ENCODE measurements at places on chromosomes 4 and X.

DNA sequence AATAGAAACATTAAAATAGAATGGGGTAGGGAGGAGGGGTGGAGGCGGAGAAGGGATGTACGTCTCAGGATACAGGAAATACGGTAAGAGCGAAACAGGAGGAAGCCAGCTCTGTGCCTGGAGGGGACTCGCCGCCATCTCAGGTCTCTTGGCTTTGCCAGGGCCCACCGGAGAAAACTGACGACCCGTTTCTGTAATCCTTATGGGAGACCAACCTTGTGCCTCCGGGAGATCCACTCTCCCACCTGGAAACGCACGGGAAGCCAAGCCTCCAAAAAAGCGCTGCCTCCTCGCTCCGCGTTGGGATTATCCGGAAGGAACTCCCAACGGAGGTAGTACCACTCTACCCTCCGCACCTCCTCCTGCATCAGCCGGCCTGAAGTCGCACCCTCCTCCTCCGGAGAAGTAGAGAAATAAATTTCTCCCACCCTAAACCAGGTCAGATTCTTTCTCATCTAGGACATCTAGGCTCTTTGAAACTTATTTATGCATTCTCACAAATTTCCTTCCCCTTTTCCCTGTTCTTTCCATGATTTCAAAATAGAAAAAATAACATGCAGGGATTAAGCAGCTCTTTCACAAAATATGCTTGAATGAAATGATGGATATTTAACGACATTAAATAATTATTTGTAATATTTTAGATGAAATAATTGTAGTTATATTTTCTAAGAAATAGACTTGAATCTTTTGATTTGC, at the start of gene NBDY:
TSS of gene NBDY (plus strand) at position 92 of the 699 bp plus-strand sequence. CDS start at position 203, 111 bp downstream.
- no peak for DNase-seq

GRCh38 chr4:182203872-182204411, 39.3 kb upstream of the TENM3 start:
- DNase-seq = no peak

GRCh38 chrX:67892401-67892800, 348.6 kb downstream of the AR start:
- no peak for DNase-seq

DNA sequence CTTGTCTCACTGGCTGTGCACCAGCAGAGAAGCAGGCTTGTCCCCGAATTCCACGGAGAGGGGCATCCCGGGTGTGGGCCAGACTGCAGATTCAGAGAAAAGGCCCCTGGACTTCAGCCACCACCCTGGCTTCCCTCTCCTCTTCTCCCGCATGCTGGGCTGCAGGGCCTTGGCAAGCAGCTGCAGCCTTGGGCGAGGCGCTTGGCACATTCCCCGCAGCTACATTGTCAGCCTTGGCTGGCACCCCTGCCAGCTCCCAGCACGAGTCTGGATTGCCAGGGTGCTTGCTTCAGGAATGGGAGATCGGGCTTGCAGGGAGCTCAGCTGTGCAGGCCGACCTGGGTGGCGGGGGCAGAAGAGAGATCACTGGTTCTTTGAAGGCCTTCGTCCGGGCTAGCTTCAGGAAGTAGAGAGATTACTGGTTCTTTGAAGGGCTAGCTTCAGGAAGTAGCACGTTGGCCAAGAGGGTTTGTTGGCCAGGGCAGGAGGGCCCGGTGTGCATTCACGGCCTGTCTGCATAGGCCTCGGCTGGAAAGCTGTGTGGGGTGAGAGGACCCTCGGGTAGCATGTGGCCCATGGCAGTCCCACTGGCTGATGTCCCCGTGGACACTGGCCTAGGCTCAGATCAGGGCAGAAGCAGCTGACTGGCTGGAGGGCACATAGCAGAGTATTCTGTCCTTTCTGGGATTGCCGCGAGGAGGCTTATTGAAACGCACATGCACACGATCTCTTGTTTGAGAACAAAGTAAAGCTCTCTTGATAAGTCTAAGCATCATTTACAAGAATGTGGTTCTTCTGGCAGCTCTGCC, 2.7 kb downstream of the ABCD1 start:
- no peak for DNase-seq

- no peak for DNase-seq
Observed at GRCh38 chrX:19198473-19198872, 76.2 kb upstream of the ADGRG2 start.

DNA sequence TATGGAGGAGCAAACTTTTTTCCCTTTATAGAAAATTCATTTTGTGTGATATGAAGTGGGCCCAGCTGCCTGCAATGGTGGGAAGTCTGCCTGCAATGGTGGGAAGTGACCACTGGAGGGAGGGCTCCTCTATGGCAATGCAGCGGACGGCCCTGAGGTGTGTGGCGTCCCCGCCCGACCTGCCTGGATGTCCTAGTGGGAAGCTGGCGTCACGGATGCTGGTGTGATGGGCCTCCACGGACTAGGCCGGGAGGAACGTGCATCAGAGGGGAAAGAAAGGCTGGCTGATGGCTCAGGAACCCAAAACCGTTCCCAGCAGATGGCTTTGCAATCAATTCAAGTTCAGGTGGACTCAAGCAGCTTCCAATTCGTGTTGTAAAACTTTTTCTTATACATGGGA, 177.9 kb downstream of the AFAP1 start:
- peak; percentile 16 for DNase-seq
